ENCODE measurements at places on chromosomes 16 and 17.

GRCh38 chr17:81710514-81711308, 1.4 kb upstream of the SLC25A10 start:
- no peak for DNase-seq

- DNase-seq: no peak
These were observed 3.6 kb upstream of the MMP15 start for GRCh38 chr16:58021661-58022551.

DNA sequence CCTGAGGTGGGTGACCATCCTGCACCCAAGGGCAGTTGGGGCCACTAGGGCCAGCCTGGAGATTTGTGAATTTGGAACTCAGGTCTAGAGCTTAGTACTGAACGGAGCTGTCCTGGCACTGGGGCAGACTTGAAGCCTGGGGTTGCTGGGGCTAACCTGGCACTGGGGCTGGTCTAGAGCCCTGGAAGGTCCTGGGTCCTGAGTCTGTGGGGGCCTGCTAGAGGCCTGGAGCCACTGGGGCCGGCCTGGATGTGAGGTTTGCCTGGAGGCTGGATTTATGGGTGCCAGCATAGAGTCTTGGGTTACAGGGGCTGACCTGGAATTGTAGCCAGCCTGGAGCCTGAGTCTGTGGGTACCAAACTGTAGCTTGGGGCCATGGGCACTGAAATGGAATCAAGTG, 1216.9 kb downstream of the CDH11 start:
- no peak for DNase-seq

- no peak for DNase-seq
These were observed 14.9 kb downstream of the TMEM114 start for GRCh38 chr16:8575399-8575798.

All from omental fat pad (tissue), 4 donors.